NCI-H1092 (cell line): ENCODE measurements at places on chromosomes 1 and 21.

DNA sequence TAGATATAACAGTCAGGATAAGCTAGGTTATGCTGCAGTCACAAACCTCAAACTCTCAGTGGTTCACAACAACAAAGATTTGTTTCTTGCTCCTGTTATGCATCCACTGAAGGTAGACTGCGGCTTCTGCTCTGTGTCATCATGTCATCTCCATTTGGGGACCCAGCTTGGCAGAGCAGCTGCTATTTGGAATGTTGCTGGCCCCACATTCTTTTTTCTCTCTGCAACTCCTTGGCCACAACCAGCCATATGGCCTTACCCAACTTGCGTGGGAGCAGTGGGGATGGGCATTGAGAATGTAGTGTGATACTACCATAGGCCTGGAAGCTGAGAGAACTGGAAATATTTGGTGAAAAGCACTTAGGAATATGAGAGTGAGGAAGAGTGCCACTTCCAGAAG lies 26.4 kb downstream of the AGO4 start:
- DNase-seq: no peak

DNA sequence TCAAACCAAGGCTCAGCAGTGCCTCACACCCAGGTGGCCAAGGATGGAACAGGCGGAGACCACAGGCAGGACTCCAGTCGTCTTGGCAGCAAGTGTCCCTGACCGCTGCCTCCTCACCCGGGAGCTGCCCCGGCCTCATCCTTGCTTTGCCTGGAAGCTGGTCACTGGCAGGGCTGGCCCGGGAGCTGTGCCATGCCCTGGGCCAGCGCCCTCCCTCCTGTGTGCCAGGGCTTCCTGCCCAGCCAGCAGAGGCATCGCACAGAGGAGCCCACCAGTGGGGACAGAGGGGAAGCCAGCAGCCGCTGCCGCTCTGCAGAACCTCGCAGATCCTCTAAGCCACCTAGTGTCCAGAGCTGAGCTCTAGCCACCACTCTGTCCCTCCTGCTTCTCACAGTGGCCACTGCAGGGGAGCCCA lies 7.8 kb downstream of the CASZ1 start:
- peak; percentile 76 for DNase-seq

GRCh38 chr1:31764312-31765040 lies at the start of gene ADGRB2:
Gene ADGRB2, minus strand, starts transcription at chr1:31764340. Its CDS starts 7,119 bp downstream, at chr1:31757221.
- DNase-seq: no peak

- DNase-seq: no peak
Observed at GRCh38 chr1:192896376-192896775, 87.5 kb downstream of the RGS2 start.

GRCh38 chr21:30193201-30193600 lies 22.7 kb downstream of the CLDN8 start:
- DNase-seq: no peak

GRCh38 chr1:50289495-50289894 lies 133.7 kb downstream of the DMRTA2 start:
- no peak for DNase-seq

- DNase-seq: peak; percentile 45
Observed at GRCh38 chr1:184387476-184388318, 868 bp downstream of the C1orf21 start.

- peak; percentile 48 for DNase-seq
Observed at GRCh38 chr1:28359592-28360239, 9.8 kb upstream of the PHACTR4 start.

DNA sequence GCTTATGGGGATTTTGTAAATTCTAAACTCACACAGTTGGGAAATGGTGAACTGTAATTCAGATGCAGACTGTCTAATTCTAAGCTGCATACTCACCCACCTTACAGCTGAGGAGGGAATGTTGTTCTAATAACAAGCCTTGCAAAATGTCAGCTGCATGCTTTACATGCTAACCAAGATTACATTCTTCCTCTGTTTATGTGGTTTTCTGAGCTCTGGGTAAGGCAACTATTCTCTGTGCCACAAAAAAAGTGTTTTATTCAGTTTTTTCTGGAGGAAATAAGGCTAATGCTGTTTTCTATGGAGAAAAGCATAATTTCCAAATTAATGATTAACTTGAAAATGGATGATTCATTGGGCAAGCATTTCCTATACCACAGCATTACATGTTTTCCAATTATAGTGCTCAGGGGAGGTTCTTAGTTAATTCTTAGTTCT lies 64.9 kb downstream of the RGS13 start:
- no peak for DNase-seq

DNA sequence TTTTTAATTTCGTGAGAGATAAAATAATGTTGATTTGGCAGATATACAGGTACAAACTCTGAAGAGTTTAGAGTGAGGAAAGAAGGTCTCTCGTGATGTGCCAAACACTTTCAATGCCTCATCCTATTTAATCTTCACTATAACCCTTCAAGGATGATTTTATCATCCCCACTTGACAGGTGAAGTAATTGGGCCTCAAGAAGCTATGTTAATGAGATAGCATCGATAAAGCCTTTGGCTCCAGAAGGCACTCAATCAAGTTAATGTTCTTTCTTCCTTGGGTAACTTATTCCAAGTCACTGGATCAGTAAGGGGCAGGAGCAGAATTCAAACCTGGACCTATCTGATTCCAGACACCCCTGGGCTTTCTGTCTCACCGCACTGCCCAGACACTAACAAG lies 7.2 kb downstream of the LMOD1 start:
- no peak for DNase-seq

DNA sequence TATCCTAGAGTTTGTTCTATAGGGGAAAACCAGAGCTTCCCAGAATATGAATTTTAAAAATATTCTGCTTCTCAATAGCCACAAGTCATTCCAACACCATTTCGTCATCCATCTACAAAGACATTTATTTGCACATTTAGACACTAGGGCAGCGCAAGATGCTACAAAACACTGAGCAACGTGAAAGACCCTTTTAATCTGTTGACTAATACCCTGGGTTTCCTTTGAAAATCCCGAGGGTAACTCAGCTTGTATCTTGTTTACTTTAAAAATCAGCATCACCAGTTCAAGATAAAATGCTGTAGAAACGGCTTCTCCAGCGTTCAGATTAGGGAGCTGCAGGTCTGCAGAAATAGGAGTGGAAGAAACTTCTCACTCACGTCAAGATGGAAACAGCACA lies 13.5 kb downstream of the PDPN start:
- no peak for DNase-seq

- DNase-seq: no peak
Observed at GRCh38 chr1:25522031-25522655, 21.3 kb upstream of the LDLRAP1 start.

GRCh38 chr1:111873460-111874030 lies 115.9 kb downstream of the KCND3 start:
- no peak for DNase-seq

DNA sequence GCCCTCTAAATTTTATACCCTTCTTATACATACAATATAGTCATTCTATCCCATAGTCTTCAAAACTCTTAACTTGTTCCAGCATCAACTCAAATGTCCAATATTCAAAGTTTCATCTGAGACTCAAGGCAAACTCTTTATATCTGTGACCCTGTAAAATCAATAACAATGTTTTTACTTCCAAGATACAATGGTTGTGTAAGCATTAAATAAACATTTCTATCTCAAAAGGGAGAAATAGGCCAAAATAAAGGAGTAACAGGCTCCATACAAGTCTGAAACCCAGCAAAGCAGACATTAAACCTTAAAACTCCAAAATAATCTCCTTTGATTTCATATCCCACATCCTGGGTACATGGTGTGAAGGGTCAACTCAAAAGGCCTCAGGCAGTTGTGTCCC lies 1299.1 kb downstream of the MRPL39 start:
- DNase-seq: no peak

GRCh38 chr1:19411612-19412011 lies 73.7 kb downstream of the CAPZB start:
- no peak for DNase-seq

GRCh38 chr21:27240839-27241238 lies 274.0 kb upstream of the ADAMTS5 start:
- no peak for DNase-seq

DNA sequence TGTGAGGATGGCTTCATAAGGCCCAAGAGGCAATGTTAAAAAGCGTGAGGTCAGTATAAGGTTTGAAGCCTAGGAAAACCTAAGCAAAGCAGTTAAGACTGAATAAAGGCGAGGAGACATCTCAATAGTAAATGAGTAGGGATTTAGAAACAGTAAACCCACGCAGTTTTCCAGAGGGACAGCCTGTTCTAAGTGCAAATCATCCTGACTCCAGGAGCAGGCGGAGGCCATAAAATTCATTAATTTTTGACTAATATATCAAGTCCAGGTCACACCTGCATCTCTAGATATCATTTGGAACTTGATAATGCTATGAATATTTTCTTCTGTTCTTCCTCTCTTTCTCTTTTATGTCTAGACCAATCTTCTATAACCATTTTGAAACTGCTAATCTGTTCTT lies 597.0 kb upstream of the RGS18 start:
- DNase-seq: no peak

GRCh38 chr1:70874818-70875217 lies 172.8 kb downstream of the PTGER3 start:
- DNase-seq: no peak

DNA sequence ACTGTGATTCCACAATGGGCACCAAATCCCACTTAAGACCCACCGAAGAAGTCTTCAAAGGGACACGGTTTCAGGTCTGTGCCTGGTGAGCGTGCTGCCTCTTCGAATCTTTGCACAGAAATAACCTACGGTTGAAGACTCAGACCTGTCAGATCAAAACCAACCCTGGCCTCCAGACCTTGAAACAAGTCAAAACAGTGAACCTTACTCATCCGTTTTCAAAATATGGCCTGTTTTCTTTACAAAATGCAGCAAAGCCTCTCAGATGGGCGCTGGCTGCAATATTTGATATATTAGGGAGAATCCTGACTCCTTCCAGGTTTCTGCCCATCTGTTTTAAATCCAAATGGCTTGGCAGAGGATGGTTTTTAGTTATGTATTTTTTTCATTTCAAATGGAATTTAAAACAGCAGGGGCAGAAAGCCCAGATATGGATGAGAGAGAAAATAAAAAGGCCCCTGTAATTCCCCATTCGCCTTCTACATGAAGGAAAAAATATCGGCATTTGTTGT lies 14.0 kb downstream of the JUN start:
- DNase-seq: no peak

DNA sequence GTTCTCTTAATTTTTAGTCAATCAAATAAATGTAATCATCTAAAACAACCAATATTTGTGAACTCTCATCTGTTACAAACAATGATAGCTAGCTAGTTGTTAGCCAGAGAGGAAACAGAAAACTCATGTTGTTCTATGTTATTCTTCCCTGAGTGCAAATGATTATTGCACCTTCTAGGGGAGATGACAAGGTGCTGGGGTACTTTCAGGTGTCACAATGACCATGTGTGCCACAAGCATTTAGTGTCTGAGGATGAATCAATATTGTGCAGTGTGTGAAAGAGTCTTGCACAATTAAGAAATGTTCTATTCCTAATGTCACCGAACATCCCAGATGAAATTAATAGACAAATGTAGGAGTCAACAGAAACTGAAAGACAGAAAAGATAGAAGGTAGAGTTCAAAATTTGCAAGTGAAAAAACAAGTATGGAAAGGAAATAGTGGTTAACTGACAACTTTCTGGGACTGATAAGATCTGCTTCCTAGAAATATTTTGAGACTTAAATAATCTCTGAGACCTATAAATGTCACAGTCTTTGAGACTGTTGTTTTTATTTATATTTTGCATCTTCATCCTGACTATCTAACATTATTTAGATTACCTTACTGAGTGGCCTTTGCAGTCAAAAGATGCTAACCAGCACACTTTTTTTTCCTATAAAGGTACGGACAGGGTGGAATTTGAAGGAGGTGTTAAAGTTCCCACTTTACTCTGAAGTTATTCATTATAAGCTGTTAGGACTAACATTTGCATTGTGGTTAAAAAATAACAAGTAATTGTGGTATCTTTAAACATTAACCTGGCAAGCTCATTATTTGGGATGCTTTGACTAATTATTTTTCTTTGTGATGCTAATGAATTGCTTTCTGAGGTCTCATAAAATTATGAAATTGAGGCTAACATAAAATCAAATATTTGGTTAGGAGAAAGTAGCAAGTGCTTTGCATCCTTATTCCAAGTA lies 21.6 kb upstream of the DPYD start:
- no peak for DNase-seq

- no peak for DNase-seq
Observed at GRCh38 chr1:19317126-19317910, 5.2 kb downstream of the SLC66A1 start.

DNA sequence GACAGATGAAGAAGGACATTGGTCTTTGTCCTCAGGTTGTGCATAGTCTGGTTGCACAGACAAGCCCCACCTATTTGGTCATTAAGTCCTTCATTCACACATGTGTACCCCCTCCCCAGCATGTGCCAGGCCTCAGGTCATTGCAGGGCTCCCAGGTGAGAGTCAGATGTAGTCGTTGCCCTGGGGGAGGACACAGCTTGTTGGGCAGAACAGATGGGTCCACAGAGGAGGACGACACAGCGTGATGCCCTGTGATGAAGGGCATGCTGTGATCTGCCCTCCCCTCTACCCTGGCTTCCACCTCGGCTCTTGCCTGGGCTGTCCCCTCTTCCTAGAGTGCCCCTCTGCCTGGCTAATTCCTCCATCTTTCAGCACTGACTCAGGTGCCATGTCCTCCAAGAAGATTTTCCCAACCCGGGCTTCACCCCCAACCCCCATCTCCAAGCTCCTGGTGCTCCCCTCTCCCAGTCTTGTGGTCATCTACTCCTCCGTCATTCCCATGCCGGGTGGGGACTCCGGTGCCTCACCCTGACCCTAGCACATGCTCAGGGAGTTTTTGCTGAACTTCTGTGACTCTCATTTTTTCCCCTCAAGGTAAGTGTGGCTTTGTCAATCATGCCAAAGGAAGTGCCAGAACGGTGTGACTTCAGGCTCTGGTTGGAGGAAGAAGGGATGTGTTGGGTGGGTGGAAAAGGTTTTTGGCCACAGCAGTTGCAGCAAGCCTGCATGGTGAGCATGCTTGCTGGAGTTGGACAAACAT lies 220.5 kb downstream of the FOXD2 start:
- DNase-seq: no peak

DNA sequence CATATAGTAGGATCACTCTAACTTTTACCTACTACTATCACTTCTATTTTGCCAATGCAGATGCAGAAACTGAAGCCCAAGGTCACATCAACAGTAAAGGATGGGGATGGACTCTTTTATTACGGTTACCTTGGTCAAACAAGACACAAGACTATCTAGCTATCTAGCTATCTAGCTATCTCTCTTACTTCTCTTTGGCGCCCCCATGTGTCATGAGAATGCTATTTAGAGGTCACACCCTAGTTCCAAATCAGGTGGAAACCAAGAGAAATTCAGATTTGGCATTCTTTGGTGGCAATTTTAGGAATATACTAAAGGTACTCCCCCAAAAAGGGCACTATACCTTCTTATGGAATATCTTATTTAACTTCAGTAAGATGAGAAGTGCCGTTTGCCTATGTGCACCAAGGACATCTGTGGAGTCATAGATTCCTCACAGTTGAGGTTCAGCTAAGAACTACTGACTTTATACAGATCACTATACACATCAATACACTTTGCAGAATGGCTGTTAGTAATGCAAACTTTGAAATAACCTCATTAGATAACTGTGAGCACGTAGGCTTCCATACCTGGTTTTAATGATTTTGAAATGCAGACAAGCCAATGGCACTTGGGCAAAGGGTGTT lies 6.7 kb downstream of the ZNF648 start:
- peak; percentile 42 for DNase-seq

- no peak for DNase-seq
Observed at GRCh38 chr1:20325844-20326420, 35.3 kb downstream of the VWA5B1 start.

- no peak for DNase-seq
Observed at GRCh38 chr1:173660306-173660705, 9.3 kb downstream of the ANKRD45 start.

- DNase-seq: no peak
Observed at GRCh38 chr1:107526524-107527198, 385.8 kb downstream of the NTNG1 start.

- DNase-seq: no peak
Observed at GRCh38 chr1:19359357-19359756, 47.2 kb downstream of the SLC66A1 start.
